ENCODE measurements at places on chromosomes 5 and 9. TPM values are rescaled to one million over a fixed set of nuclear protein-coding genes. Genes with fewer than 3 reads are reported as not detected.
A peak's percentile ranks its signal among the peaks of the same experiment; 100 is the strongest.

- peak; percentile 38 for DNase-seq
Observed at GRCh38 chr5:1783216-1783554, 16.5 kb downstream of the MRPL36 start.

DNA sequence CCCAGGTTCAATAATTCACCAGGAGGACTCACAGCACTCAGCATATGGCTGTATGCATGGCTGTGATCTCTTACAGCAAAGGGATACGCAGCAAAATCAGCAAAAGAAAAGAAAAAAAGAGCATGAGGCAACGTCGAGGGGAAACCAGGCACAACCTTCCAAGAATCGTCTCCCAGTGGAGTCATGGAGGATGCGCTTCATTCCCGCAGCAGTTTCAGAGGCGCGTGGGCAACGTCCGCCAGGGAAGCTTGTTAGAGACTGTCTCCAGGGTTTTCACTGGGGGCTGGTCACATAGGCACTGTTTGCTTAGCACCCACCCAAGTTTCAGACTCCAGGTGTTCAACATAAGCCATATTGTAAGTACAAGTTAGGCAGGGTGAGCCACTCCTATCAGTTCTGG lies 44.6 kb downstream of the NSG2 start:
- no peak for DNase-seq

FCN2 gene
- not detected for total RNA-seq

- DNase-seq, result peak; percentile 18
Observed at GRCh38 chr9:138080979-138081378, 203.4 kb downstream of the CACNA1B start.

DNA sequence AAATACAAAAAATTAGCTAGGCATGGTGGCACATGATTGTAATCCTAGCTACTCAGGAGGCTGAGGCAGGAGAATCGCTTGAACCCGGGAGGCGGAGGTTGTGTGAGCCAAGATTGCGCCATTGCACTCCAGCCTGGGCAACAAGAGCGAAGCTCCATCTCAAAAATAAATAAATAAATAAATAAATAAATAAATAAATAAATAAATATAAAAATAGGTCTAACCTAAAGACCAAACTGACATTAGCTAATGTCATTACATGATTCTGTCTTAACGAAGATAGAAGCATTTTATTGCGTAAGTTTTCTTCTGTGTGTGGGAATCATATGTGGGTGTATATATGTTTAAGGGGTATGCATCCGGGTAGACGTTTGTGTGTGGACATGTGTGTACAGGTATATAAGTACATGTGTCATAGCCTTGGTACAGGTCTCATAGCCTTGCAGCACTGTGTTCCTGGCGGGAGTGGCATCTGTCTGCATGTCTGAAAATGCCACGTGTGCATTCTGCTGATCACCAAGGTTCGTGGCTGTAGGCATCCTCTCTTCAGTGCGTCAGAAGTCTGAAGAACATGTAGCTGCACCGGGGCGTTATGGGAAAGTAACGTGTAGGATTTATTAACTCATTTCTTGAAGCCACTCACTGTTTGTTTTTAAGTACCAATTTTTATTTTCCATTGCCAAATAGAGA lies 298.1 kb downstream of the NR3C1 start:
- DNase-seq, result no peak

DNA sequence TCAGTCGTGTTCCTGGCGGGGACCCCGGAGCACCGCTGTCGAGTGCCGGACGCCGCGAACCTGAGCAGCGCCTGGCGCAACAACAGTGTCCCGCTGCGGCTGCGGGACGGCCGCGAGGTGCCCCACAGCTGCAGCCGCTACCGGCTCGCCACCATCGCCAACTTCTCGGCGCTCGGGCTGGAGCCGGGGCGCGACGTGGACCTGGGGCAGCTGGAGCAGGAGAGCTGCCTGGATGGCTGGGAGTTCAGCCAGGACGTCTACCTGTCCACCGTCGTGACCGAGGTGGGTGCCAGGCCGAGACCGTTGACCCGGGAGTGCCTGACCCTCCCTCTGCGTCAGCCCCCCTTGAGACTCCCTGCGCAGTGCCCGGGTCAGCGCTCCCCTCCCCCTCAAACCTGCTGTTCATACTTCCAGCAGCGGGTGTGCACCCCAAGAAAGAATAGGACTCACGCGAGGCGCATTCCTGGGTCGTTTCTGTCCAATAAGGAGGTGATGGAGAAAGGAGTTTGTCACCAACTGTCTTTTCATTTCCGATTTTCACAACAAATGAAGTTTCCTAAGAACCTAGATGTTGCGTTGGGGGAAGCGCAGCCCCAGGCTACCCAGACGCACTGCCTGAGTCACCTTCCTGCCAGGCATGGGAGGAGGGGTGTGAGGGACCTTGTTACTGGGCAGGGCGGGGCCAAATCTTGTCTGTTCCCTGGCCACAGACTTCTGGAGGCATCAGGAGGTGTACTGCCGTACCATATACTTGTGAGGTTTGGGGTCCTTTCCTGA lies 722 bp downstream of the SLC22A4 start:
- peak; percentile 75 for DNase-seq

PROB1 gene
- total RNA-seq, result not detected

DNA sequence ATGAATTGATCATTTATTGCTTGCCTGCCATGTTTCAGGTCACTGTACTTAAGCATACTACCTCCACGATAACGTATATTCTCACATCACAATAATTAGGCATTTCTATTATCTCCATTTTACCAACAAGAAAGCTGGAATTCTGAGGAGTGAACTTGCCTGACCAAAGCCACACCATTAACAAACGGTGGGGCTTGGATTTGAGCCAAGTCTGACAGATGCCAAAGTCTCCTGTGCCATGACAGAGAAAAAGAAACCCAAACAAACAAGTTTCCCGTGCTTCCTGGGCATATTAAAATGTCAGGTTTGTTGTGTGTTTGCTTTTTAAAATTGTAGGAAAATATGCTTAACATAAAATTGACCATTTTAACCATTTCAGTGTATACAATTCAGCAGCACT lies 40.8 kb upstream of the KCNV2 start:
- peak; percentile 53 for DNase-seq

FBXO4 gene
- total RNA-seq, result 35.2 TPM

DNA sequence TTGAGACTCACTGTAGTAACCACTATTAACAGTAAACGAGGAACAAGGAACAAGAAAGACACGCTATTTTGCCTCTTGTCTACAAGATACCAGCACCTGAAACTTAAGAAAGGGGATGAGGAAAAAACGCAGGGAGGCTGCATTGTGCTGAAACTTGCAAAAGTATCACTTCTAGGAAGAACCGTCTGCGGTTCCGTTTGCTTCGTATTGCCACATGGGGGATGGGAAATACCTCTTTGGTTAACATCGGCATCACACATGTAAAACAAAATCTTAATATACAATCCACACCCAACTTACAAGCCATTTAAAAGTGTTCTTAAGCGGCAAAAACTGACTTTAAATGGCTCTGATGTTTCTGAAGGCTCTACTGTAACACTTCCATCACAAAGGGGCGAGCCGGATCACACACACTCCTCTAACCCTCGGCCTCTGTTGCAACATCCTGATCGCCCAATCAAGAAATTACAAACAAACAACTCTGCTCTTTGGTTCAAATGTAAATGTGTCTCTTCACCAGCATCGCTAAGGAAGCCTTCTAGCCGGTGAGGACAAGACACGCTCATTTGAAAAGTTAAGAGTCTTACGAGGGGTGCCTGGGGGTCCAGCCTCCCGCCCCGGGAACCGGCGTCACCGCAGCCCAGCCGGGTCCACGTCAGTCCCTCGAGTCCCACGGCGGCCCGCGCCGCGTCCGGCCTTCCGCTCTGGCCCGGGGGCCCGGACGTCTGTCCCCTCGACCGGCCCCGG lies 621 bp downstream of the SEC16A start:
- no peak for DNase-seq

PRRX2 gene
- total RNA-seq, result 0.87 TPM

CDO1 gene
- total RNA-seq, result not detected

GRCh38 chr9:120153258-120153657 lies 426.7 kb downstream of the CDK5RAP2 start:
- DNase-seq, result no peak

PCDHB16 gene
- 1.2 TPM for total RNA-seq

GRCh38 chr5:144017119-144017518 lies 153.3 kb downstream of the YIPF5 start:
- DNase-seq, result no peak

ELOVL7 gene
- not detected for total RNA-seq

- DNase-seq, result no peak
Observed at GRCh38 chr9:131049829-131050715, 41.1 kb downstream of the LAMC3 start.

PGM5 gene
- 124 TPM for total RNA-seq

- DNase-seq, result no peak
Observed at GRCh38 chr9:38039907-38040682, 28.9 kb downstream of the SHB start.

PCDHGA2 gene
- total RNA-seq, result 3.5 TPM

CATSPER3 gene
- total RNA-seq, result not detected

GRCh38 chr5:102211165-102211564 lies 84.9 kb downstream of the SLCO4C1 start:
- no peak for DNase-seq

GRCh38 chr9:108473209-108474112 lies 382.3 kb downstream of the ACTL7B start:
- no peak for DNase-seq

GRCh38 chr5:54643685-54644106 lies 126.1 kb downstream of the SNX18 start:
- no peak for DNase-seq

DNA sequence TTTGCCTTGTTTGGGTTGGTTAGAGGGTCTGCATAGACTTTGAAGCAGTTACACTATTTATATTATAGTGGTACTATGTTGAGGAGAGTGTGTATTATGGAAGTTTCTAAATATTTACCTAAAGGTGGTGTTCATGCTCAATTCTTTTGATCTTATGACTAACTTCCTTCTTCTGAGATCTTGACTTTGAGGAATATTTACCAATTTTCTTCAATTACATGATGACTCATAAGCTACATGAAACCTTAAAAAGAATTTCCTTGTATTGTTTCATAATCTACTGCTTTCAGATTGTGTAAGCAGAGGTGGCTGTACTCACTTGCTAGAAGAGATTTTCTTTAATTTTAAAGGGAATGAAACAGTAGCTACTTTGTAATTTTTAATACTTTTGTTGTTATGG lies 276.1 kb downstream of the TAF11L14 start:
- no peak for DNase-seq

DNA sequence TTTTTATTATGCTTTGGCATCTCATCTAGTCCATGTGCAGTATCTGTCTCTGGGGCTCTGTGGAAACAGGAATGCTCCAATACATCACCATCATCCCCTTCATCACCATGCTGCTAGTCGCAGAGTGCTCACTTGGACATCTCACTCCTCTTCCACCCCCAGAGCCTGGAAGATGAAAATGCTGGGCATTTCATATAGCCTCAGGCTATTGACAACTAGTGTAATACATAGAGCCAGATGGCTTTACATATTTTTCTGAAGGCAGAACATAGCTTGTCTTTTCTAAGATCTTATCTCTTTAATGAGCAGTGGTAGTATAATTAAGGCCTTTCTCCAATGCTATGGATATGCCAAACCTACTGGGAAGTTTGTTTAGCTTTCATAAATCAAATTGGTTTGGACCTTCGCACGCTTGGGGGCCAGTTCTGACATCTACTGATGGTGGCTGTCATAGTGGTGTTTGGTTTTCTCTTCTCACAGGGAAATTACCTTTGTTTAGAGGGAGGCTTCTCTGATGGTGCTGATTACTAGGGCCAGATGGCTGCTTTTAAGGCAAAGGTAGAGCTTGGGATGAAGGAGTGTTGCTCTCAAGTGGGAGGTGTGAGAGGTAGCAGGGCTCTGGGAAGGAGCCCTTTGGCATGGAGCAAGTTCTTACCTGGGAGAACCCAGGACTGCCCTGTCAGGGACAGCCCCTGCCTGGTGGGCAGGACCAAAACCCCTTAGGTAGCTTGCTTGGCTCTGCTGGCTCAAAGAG lies 63.1 kb upstream of the CXCL14 start:
- no peak for DNase-seq

DNA sequence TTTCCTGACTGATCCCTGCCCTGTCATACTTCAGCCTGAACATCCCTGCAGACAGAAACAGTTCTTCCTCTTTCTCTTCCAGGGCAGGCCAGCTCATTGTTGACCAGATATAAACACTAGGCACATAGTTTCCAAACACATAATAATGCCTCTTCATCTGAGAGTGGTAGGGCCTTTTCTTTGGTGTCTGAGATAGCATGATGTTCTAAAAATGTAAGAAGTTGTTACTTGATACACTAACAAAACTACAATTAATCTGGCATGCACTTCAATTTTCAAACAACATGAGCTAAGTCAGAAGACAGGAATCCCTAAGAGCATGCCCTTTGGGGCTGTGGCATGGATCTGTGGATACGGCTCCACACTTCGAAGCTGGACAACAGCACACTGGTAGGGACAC lies 246.6 kb downstream of the SPOCK1 start:
- DNase-seq, result no peak

SPINK13 gene
- total RNA-seq, result not detected
